Activated T-helper 1 cell treated with anti-CD3 and anti-CD28 coated beads, Interleukin-2, amount 50 U/mL, for 16 hours (primary cell): ENCODE measurements at places on chromosomes 6 and 20.
A peak's percentile ranks its signal among the peaks of the same experiment; 100 is the strongest.

DNA sequence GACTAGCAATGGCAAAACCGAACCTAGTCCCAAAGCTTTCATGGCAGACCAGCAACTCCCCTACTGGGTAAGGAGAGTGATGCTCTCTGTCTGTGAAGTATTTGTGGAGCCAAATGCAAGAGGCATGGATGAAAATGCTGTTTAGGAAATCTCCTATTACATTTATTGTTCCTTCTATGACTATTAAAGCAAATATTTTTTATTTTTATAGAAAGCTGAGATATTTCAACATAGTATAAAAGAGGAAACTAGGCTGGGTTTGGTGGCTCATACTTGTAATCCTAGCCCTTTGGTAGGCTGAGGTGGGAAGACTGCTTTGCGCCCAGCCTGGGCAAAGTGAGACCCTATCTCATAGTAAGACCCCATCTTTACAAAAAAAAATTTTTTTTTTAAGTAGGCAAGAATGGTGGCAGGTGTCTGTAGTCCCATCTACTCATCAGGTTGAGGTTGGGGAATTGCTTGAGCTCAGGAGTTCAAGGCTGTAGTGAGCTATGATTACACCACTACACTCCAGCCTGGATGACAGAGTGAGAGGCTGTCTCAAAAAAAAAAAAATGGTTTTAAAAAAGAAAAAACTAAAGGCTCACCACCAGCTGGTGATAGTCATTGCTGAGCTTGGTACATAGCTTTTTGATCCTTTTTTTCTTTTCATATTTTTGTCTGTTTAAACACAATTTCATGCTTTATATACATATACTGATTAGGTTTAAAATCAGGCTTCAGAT lies 11.3 kb downstream of the KDM1B start:
- DNase-seq: no peak

- no peak for DNase-seq
These were observed 28.9 kb upstream of the RALGAPA2 start for GRCh38 chr20:20741087-20742045.

GRCh38 chr6:149755300-149756260 lies 6.0 kb downstream of the PCMT1 start:
- DNase-seq: no peak

DNA sequence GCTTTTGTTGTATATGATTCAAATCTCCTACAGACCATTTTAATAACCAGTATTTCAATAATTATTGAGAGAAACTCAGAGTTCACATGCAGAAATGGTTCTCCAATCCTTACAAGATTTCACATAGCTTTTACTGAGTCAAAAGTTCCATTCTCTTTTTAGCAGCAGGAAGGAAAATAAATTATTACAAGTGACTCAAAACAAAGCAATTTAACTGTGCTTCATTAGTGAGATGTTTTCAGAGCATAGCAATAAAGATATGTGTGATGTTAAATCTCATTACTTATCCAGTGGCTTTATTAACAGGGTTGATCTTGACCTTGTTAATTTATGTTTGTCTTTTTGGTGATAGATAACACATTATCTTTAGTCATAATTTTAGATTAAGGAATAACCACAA lies 22.0 kb downstream of the KIF13A start:
- no peak for DNase-seq

- no peak for DNase-seq
These were observed 8.7 kb downstream of the DNAAF9 start for GRCh38 chr20:3398681-3399252.

DNA sequence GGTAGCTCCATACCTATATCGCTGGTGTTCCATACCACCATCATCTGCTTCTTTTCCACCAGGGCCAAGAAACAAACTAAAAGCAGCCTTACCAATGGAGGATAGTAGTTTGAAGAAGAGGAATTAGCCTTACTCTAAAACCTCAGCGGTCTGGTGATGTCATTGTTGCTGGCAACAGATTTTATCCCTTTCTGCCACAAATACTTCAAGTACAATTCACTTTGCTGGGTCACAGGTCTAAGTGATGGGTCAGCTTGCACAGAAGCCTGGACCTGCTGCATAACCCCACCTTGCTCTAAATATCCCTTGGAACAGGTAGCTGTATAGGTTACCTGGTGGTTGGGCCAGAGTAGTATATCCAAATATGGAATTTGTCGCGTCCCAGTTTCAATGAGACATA lies 53.2 kb upstream of the THEMIS start:
- no peak for DNase-seq

GRCh38 chr6:159996626-159997497 lies 28.0 kb downstream of the IGF2R start:
- DNase-seq: no peak

DNA sequence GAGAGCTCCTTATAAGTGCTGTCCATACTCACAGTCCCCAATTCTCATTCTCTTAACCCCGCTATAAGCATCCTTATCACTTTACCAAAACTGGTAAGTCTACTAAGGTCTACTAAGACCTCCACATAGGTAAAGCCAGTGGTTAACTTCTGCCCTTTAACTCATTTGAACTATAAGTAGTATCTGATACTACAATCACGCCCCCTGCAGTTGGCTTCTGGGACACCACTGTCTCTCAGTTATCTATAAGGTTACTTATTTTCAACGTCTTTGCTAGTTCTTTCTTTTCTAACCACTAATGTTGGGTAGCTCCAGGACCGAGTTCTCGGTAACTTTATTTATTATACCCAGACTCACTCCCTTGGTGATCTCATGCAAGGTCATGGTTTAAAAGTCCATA lies 142.6 kb downstream of the ARHGAP18 start:
- DNase-seq: no peak

- DNase-seq: no peak
These were observed 49.6 kb upstream of the AFDN start for GRCh38 chr6:167776906-167777627.

- no peak for DNase-seq
These were observed 61.4 kb upstream of the APCDD1L start for GRCh38 chr20:58576603-58576970.

- peak; percentile 16 for DNase-seq
These were observed at the start of gene SLC18B1 for GRCh38 chr6:132797951-132798868. TSS of gene SLC18B1 (minus strand) at chr6:132798637. CDS start at chr6:132798456, 181 bp downstream.

- DNase-seq: no peak
These were observed 4.5 kb downstream of the ATXN1 start for GRCh38 chr6:16756660-16757255.

DNA sequence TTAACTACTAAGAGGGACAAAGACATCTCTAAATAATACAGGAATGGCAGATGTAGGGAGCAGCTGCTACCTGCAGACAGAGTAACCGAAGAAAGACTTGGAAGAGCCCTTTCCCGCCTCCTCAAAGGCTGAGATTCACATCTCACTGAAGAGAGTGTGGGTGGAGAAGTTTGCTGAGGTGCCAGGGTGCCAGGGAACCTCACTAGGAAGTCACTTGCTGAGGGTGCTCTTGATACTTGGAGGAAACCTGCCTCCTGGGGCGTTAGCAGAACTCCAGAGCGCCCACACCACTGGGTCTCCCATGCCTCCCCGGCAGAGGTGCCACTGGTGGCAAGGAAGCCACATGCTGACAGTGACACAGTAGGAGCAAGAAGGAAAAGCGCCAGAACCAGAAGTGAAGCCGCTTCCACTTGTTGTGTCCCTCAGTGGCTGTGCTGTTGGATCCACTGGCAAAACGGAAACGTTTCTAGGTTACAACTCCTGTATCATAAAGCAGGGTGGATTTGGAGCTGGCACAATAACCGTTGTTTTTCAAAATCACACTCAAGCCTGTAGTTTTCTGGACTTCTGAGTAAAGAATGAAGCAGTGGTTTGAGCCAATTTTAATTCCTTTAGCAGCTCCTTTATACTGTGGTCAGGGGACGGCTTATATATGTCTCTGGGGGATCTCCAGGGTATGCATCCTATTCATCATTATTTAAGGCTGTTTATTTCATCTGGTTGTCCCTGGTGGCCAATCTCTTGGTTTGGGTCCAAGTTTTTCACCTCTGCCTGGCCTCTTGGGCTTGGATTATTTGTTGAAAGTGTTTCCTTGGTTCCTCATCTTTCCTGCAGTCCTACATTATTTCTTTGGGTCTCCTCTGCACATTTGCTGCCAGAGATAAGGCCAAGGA lies 64.5 kb downstream of the CDC5L start:
- DNase-seq: no peak

- DNase-seq: no peak
These were observed 195.5 kb upstream of the PRDM1 start for GRCh38 chr6:105890521-105891244.

GRCh38 chr6:55136916-55137315 lies 37.4 kb upstream of the HCRTR2 start:
- DNase-seq: no peak

- peak; percentile 48 for DNase-seq
These were observed 8.8 kb upstream of the VSX1 start for GRCh38 chr20:25090492-25091429.
